ENCODE measurements at places on chromosomes 3 and 15.
A peak's percentile ranks its signal among the peaks of the same experiment; 100 is the strongest.

GRCh38 chr15:23536659-23537058 is 28.8 kb upstream of the MKRN3 start:
- no peak for DNase-seq

- no peak for DNase-seq
Observed at GRCh38 chr15:83250781-83251180, 33.7 kb downstream of the BNC1 start.

DNA sequence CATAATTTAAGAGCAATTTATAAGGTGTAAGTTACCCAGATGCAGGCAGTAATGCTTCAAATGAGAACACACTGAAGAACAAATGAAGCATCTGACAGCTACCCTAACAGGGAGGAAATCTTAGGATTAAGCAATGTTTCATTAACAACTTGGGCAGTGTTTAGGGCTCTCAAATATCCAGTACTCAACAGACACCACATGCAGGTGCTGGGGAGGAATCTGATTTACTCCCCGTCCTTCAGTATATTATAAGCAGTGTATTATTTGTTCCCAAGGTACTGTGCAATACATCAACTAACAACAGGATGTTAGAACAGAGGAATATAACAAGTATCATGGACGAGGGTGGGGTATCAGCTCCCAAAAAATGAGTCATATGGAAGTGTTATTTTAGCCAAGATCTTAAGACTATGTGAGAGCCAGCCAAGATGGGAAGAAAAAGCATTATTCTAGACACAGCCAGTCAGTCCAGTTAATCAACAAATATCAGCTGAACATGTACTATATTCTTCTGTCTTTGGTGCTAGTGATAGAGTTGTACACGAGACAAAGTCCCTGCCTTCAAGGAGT is 20.4 kb downstream of the BTBD1 start:
- DNase-seq: peak; percentile 51

DNA sequence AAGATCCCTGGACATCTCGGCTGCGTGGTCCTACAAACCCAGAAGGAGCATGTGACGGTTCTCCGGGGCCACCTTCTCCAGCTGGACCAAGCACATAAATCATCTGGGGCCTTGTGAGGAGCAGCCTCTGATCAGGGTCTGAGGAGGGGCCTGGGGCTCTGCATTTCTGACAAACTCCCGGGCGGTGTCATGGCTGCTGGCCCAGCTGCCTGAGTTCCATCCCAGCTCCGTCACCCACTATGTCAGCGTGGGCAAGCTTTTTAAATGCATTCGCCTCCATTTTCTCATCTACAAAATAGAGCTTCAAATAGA is 126.3 kb upstream of the MEF2A start:
- DNase-seq: no peak

GRCh38 chr15:96553931-96554330 is 223.4 kb downstream of the NR2F2 start:
- DNase-seq: no peak

DNA sequence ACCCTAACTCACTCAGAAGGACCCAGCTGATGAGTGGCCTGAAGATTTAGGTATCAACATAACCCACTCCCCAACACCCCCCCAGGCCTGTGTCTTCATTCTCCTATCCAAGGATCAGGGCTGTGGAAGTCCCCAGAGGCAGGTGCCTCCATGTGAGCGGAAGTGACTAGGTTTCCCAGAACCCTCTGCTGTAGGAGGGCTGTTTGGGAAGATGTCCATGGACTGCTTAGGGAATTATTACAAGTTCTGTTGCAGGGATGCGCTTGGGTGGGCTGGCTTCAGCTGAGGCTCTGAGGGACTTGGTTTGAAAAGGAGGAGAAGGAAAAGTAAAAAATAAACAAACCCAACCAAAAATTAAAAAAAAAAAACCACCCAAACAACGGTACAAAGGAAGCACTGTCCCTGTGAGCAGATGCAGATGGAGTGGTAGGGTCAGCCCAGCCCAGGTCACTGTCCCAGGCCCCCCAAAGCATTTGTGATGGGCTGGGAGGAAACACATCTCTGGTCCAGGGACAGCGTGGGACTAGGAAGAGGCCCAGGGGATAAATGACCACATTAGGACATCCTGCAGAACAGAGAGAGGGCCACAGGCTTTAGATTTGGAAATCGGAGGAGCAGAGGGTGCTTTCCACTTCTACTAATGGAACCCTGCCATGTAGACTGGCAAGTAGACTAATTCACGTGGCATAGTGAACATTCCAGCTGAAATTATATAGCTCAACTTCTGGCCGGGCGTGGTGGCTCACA is 12.2 kb upstream of the APOD start:
- no peak for DNase-seq

DNA sequence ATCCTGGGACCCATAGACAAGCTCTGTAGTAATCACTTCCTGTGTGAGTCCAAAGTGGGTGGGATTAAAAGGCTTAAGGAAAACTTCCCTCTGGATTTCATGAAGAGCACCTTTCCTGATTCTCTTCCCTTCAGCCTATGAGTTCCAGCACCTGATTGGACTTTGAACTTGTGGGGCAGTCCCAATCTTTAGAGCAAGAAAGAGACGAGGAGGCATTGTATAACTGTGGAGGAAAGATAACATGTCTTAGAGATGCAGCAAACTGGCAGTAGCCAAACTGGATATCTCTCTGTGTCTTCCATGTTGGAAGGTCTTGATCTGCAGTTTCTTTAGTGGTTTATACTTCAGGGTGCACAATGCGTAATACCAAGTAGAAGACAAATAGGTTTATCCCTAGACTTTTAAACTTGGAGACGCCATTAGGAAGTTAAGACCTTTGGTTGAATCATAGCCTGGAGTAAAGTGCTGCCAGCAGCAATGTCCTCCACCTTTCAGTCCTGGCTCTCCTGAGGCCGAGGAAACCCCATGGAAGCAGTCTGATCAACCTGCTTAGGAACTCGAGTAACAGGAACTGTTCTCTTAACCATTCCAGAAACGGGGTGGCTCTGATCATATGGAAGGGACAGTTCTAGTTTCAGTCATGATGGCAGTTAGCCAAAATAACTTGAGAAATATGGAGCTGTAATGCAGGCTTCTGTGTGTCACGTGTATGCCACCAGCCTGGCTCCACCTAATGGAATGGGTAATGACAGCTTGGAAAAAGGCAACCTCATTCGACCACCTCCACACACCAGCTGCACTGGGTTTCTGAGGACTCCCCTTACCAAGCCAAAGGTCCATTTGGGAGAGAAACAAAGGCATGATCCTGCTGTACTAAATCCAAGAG is 4.7 kb downstream of the EIF1B start:
- no peak for DNase-seq

GRCh38 chr3:128988286-128988685 is 5.6 kb downstream of the CFAP92 start:
- no peak for DNase-seq

GRCh38 chr3:122283796-122284445 is 41.1 kb upstream of the CSTA start:
- no peak for DNase-seq

- DNase-seq: no peak
Observed at GRCh38 chr3:152176998-152177397, 91.7 kb upstream of the MBNL1 start.

GRCh38 chr3:190739641-190740185 is 122.8 kb downstream of the GMNC start:
- DNase-seq: no peak

- no peak for DNase-seq
Observed at GRCh38 chr3:48422272-48422671, 7.6 kb downstream of the PLXNB1 start.

DNA sequence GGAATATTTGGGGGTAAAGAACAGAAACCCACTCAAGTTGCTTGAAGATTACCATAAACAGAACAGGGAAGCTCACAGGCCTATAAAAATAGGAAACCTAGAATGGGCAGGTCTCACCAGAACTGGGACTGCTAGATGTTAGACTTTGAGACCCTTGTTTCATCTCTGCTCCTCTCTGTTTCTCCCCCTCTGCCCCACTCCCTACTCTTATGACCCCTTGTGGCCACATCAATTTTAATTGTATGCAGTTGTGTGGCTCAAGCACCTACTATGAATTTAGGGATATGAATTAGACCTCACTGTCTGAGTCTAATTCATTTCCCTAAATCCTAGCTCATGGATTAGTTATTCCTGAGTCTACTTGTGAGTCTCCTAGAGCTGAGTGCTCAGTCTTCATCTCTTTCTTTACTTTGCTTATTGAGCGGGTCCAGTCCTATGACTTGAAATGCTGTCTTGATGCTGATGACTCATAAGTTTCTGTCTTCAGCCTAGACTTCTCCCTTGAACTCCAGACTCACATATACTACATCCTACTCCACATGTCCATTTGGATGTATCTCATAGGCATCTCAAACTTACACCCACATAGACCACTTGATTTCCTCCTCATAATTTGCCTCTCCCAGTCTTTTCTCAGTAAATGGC is 78.7 kb downstream of the ITPR1 start:
- no peak for DNase-seq

DNA sequence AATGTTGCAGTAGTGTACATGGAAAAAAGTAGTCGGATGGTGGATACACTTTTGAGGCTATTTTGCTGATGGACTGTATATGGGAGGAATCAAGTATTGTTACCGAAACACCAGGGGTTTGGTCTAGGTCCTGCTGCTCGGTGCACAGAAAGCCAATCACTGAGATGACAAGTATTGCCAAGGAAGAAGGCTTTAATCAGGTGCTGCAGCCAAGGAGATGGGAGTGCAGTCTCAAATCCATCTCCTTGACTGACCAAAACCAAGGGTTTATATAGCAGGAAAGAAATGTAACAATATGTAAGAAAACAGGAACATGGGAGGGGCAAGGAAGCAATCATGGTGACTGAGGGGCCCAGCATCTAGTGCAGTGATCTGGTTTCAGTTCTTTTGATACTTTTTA is 2.8 kb upstream of the ACVR2B start:
- no peak for DNase-seq

DNA sequence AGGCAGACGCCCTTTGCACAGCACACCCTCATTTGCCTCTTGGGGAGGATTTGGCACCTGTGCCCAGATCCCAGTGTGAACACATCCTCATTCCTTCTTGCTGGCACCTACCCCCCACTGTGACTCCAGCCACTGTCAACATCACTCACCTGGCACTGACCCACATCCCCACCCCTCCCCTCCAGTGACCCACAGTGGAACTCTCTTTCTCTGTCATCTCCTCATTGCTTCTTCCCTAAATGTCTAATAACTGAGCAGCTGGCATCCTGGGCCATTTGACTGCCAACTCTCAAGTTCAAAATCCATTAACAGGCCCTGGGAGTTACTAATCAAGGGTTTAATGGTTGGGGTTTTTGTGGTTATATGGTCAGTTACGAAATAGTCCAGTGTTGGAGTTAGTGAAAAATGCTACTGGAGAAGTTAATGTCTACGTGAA is 14.4 kb downstream of the SNAPC5 start:
- DNase-seq: peak; percentile 52

- DNase-seq: no peak
Observed at GRCh38 chr3:48538451-48538850, 18.2 kb downstream of the PFKFB4 start.

DNA sequence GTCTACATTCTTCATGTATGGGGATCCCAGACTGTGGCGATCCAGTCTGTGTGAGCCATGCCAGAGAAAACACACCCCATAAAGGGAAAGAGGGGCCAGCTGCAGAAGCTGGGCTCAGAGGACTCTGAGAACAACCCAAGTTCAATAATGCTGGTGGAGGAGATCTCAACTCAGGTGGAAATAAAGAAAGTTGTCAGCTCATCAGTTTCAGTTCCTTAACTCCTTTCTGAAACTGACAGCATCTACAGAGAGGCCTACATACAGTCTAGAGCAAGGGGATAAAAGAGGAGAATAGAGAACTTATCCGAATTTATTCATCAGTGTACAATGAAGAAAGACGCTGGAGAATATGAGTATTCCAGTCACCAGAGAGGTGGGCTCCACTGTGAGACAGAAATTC is 77.0 kb downstream of the NTRK3 start:
- DNase-seq: no peak

- DNase-seq: peak; percentile 68
Observed at GRCh38 chr3:8445861-8446260, 55.8 kb upstream of the LMCD1 start.

- peak; percentile 5 for DNase-seq
Observed at GRCh38 chr3:109806929-109807328, 469.6 kb upstream of the DPPA4 start.

Data from AG08395 (cell line).